ENCODE measurements at places on chromosomes 7 and 10.

DNA sequence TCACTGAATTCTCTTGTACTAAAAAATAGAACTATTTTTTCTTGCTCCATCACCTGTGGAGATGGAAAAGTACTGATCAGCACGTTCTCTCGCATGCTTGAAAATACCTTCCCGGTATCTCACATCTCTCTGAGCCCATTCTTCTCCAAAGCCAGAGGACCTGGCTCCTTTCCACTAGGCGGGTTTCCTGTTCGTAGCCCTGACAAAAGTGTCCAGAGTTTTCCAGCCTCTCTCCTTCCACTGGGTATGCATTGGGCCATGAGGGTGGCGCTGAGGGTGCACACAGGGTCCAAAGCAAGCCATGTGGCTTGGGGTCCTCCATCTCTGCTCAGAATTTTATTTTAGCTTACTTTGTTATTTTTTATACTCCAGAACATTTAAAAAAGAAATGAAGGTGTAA lies 16.3 kb upstream of the SRGN start:
- no peak for DNase-seq

DNA sequence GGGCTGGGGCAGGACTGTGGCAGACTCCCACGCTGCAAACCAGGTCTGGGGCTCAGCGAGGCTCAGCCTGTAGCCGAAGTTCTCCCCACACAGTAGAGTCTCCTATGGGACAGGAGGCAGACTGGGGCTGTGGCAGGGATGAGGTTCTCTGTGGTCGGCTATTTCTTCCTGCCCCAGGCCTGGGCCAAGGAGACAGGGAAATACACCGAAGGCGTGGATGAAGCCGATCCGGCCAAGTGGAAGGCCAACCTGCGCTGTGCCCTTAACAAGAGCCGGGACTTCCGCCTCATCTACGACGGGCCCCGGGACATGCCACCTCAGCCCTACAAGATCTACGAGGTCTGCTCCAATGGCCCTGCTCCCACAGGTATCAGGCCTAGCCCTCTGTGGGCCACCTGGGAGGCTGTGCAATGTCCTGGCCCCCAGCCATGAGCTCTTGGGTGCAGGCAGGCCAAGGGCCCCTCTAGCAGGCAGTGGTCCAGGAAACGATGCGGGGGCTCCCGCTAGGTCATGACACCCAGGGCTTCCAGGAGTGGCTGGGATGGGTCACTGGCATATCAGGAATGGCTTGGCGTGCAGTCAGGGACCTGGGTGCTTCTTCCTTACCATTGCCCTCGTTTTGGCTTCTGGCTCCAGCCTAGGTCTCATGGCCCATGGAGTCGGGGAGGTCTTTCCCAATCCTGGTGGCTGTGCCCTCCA lies 8.1 kb downstream of the IRF5 start:
- DNase-seq, result no peak

- DNase-seq, result no peak
Observed at GRCh38 chr7:44194069-44194468, 4.8 kb upstream of the GCK start.

DNA sequence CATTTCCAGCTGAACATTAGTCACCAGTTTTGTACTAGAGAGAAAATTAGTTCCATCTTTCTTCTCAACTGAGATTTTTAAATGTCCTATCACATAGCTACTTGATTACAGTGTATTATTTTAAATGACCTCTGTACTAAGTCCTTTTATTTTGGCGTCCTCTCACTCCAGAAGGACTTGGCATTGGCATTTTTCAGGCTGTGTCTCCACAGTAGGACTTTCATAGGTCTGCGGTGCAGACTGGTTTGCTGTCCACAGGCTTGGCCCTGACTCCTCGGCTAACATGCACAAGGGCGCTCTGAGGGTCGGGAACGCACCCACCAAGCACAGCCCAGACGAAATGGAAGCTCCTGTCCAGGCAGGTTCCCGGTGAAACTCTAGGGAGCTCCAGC lies 6.5 kb downstream of the PTPRE start:
- no peak for DNase-seq

DNA sequence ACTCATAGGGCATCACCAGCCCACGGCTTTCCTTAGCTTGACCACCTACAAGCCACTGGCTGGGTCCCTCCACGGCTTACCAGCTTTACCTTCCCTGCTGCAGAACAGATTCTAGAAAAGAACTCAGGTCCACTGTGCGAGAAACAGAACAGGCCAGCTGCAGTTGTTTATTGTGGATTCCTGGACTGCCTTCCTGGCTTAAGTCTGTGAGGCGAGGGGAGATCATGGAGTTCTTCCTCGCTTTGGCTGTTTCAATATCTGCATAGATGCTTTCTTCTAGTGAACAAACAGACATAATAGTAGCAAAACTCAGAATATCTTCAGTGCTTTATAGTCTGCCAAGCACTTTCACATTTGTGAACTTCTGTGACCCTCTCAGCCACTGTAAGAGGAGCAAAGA lies 162.9 kb upstream of the HABP2 start:
- DNase-seq, result no peak

- DNase-seq, result no peak
Observed at GRCh38 chr7:48158404-48158803, 12.9 kb upstream of the ABCA13 start.

GRCh38 chr7:37208528-37208927 lies 240.1 kb downstream of the ELMO1 start:
- no peak for DNase-seq
